ENCODE measurements at places on chromosomes 3 and 15. TPM values are rescaled to one million over a fixed set of nuclear protein-coding genes. Genes with fewer than 3 reads are reported as not detected.

Gene CADM2
- total RNA-seq, result 120 TPM

Gene PRR20G
- not detected for total RNA-seq

Gene ZPLD1
- not detected for total RNA-seq

Gene EFCC1
- total RNA-seq, result 0.94 TPM

Gene C2CD4A
- not detected for total RNA-seq

Gene GAP43
- total RNA-seq, result 167 TPM

Gene CCR1
- total RNA-seq, result 0.94 TPM

Gene MAP2K5
- total RNA-seq, result 23.2 TPM

Gene TF
- 7.2 TPM for total RNA-seq

Gene SPATA12
- total RNA-seq, result not detected

Gene TM4SF4
- total RNA-seq, result not detected

Gene EFCAB12
- total RNA-seq, result 0.94 TPM

Gene C3orf22
- total RNA-seq, result not detected

Gene ESYT3
- total RNA-seq, result 0.94 TPM

Gene CLDN16
- total RNA-seq, result 0.63 TPM

Gene PLSCR1
- total RNA-seq, result 9.1 TPM

Gene SLCO2A1
- total RNA-seq, result 0.31 TPM

Gene CRYGS
- total RNA-seq, result 7.2 TPM

Gene ZNF620
- 16.3 TPM for total RNA-seq

Gene CHRNA7
- total RNA-seq, result 8.8 TPM

Gene TMEM212
- not detected for total RNA-seq
